ENCODE measurements at places on chromosomes 12 and 14.

- DNase-seq = no peak
Measured at GRCh38 chr14:99634443-99634842, 10.5 kb upstream of the HHIPL1 start.

DNA sequence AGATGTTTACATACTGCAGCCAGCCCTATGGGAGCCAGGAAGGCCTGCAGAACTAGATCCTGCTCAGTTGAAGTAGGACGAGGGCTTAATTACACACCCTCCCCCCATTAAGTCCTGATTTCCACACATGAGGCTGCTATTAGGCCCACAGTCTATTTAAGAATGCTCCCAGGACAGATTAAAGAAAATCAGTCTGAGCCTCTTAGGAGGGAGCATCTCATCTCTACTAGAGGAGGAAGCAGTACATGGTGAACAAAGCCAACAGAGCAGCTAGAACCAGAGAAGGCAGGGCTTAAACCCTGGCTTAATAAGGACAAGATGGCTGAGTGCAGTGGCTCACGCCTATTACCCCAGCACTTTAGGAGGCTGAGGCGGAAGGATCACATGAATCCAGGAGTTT lies 55.8 kb upstream of the ARHGAP5 start:
- no peak for DNase-seq

DNA sequence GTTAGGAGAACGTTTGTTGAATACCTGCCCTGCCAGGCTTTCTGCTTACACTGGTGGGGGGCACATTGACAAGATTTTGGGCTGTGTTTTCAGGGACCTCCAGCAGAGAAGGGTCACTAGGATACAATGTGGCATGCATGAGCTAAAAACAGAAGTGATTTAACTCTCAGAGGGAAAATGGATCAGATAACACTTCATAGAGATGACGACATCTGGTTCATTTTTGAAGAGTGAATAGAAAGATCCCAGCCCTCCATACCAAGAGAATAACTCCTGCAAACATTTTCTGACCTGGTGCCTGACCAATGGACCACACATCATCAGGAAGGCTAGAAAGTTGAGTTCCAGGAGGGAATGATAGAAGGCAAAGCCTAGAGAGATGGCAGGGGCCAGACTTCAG lies 33.7 kb downstream of the CKB start:
- no peak for DNase-seq

- DNase-seq = no peak
Measured at GRCh38 chr12:88519802-88520435, 60.4 kb downstream of the KITLG start.

DNA sequence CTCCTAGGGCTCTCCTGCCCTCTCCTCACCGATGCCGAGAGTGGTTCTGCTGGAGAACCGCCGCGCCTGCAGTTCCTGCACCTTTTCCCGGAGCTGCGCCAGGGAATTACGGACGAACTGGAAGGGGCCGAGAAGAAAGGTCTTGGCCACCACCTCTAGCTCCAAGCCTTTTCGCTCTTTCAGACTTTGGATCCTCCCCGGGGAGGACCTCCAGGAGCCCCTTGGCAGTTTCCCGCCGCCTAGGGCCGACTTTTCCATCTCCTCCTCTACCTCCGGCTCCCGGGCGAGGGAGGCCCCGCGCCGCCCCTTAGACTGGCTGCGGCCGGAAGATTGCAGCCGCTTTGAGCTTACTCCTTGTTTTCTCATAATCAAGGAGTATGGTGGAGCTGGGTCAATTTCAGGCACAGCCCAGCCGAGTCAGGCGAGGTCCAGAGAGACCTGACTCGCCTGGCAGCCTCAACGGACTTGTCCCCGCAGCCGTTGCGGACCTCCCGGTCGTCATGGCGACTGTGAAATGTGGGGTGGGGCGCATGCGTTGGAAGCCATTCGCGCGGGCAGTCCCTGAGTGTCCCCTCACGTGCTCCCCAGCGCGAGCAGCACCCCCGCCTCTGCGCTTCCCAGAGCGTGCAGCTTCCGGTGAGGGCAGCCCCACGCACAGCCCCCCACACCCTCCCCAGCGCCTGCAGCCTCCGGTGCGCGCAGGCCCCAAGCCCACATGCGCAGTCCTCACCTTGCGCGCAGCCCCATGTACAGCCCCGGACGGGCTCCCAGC lies at the start of gene DPY19L2:
TSS of gene DPY19L2 (minus strand) at position 466 of the 772 bp plus-strand sequence. CDS start at position 366, 100 bp downstream.
- peak; percentile 41 for DNase-seq

GRCh38 chr12:66493819-66494218 lies 185.1 kb downstream of the GRIP1 start:
- no peak for DNase-seq

DNA sequence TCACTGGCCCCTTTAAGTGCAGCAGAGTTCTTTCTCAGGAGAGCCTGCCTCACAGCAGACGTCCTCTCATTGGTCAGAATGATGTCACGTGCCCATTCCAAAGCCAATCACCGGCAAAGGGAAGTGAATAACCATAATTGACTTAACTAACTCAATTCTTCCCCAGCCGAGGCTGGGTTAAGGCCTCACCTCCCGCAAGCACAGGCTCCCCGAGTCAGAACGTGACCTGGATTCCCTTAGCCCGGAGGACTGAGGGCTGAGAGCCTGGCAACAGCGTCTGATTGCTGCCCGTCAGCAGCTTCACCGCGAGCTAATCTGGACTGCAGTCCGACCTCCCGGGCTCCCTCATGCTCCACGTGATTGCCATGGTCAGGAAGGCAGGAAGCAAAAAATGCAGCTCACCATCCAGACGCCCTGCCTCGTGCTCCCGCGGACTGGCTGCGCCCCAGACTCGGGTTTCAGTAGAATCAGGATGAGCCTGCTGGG lies 92.1 kb upstream of the FZD10 start:
- DNase-seq = no peak

GRCh38 chr12:62720661-62721330 lies 214.2 kb downstream of the PPM1H start:
- DNase-seq = no peak

DNA sequence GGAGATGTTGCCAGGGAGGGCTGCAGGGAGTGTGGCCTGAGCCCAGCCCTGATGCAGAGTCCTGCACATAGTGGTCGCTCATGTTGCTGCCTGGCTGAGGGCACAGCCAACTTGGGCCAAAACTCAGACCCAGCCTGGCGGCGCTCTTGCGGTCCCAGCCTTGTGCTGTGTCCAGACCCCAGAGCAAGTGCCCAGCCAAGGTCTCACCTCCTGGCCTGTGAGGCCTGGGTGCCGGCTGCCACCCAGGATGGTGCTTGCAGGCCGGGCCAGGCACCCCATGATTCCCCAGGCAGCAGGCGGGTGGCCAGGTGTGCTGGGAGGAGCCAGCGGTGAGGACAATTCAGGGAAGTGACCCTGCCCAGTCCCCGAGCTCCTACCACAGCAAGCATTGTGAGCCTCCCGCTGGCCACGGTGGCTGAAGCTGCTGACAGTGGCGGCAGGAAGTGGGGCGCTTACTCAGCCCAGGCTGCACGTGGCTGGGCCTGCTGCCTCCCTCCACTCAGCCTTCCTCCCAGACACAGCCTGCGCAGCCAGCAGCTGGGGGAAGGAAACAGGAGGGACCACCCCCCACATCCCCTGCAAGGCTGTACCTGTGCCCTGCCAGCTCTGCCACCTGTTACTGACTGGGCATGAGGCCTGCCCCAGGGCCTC lies 17.7 kb upstream of the PGF start:
- no peak for DNase-seq

- no peak for DNase-seq
Measured at GRCh38 chr14:37232907-37233481, 35.3 kb downstream of the MIPOL1 start.

DNA sequence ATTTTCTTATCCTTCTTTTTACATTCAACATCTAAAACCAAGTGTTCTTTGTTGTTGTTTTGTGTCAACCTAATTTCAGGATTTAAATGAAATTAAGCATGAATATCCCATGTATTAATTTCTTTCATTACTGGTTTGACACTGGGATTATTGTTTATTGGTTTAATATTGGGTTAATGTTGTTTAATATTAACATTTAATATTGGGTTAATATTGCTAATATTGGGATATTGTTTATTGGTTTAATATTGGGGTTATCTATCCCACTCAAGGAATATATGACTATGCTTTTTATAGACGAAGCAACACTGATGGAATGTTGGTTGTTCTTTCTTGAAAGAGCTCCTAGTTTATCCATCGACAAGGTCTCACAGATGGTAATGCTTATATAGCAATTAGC lies 45.9 kb downstream of the TMPRSS12 start:
- no peak for DNase-seq

DNA sequence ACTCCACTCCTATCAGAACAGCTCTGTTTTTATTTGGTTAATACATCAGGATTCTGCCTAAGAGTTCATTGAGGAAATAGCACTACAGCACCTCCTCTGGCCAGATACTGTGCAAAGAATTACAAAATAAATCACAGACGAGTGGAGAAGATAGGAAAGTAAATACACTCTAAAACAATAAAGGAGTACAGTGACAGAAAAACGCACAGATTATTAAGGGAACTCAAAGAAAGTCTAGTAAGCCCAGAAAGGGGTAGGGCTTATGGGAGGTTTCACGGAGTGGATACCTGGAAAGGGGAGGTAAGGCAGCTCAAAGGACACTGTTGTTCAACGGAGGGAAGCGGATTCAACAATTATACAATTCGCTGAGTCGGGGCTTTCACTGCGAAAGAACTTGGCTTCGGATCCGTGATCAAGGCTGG lies 5.5 kb downstream of the OR10AD1 start:
- DNase-seq = no peak

- DNase-seq = no peak
Measured at GRCh38 chr14:65261425-65261920, 151.1 kb upstream of the FUT8 start.

DNA sequence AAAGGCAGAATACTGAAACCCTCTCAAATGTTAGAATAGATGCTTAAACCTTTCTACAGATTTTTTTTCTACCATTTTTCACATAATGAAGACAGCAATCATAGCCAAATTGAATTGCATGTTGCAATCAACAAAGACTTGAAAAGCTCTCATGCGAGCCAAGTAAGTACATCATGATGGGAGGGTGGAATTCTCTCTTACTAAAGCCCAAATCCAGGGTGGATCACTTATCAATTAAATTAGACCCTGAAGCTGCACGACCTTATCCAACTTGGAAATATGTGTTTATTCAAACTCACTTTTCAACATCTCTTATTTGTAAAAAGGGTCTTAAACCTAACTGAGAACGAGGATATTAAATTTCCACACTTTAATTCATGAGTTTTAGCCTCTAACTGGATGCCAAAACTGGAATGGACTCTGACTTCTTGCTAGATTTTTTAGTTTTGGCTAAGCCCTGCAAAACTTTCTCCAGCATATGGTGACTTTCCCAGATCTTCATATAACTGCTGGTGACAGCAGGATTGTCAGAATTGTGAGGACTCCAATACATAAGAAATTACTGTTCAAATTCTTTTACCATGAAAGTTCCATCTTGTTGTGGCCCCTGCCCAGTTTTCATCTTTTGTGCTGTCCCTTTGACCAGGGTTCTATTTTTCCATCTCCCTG lies 53.6 kb downstream of the HECTD4 start:
- DNase-seq = no peak

DNA sequence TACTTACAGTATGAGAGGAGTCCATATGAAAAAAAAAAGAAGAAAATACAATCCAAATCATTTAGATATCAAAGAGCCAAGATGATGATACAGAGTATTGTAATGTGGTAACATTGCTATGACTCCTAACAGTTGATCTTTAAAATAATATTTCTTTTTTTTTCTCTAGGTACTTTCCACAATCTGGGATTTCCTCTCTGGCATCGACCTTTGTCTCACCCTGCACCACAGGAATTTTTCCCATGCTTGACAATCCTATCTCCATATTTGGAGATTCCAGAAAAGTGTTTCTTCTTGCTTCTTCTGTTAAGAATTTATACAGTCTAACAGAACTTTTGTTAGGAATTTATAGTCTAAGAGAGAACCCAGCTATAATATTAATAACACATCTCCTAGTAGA lies 184.4 kb downstream of the ITPR2 start:
- DNase-seq = no peak

- no peak for DNase-seq
Measured at GRCh38 chr12:62841846-62842245, 93.1 kb downstream of the PPM1H start.

DNA sequence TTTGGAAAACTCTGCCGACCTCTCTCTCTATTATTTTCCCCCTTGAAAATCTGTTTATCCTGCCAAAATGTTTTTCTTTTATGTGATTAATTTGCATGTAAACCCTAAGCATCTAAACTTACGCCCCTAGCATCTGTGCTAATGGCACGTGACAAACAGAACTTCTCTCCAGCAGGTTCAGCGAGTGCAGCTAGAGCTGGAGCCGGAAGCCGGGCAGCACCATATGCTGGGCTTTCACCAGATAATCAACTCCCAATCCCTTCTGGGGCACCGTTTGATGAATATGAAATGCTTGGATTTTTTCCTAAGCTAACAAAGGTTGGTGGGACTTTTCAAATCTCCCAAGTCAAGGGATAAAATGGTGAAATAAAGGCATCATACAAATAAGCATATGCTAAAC lies 667.5 kb upstream of the TMEM132C start:
- DNase-seq = no peak

DNA sequence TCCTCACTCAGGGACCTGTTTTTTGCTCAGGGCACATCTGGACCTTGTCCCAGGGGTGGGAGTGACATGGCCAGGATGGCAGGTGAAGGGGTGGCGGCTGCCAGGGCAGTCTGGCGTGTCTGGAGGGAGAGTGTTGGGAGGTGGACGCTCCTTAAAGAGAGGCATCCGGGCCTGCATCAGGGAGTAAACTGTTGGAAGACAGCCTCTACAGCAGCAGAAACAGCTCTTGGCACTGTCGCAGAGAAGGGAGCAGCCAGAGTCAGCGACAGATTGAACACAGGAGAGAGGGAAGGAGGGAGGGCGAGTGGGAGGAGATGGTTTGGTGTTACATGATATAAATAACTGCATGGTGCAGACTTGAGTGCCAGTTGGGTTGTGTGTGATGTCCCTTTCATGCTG lies 52.8 kb downstream of the IGF1 start:
- no peak for DNase-seq

DNA sequence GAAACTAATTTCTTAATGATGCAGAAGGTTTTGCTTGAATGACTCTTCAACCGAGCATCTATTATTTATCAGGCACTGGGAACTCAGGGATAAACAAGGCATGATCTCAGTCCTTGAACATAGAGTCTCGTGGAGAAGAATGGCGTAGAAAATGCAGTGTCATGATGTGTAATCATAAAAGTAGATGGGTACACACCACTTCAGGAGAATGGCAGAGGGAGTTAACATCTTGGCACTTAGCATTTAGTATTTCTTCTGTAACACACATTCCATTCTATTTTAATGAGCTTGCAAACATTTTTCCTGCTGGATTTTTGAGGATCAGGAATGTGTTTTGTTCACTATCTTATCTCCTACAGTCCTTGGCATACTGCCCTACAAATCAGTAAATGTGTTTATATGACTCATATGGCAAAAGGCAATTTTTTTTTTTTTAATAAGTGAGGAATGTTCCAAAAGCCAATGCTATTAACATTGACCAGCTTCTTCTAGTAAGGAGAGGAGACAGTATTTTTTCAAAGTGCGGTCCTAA lies 3.8 kb downstream of the TXNRD1 start:
- no peak for DNase-seq

DNA sequence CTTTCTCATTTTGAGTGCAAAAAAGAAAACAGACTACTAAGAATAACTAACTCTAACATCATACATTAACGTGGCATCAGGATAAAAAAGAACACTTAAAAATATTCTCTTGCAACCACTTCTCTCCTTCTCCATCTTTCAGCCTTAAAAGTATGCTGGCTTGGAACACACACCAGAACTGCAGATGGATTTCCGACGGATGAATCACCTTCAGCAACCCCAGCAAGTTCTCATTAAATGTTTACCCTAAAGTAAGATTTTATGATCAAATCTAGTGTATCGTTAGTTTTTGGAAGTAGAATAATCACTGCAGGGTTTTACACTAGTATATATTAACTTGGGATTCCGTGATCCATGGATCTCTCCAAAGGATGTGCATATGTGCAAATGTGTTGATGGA lies 1.2 kb downstream of the NEK9 start:
- no peak for DNase-seq

Data from stimulated activated CD8-positive, alpha-beta memory T cell treated with anti-CD3 and anti-CD28 coated beads, Interleukin-12 subunit alpha, Interleukin-12 subunit beta, amount 100 ng/mL, for 4 hours (primary cell).